Posterior cingulate gyrus (tissue), 11 donors: ENCODE measurements at places on chromosomes 7 and 10.

DNA sequence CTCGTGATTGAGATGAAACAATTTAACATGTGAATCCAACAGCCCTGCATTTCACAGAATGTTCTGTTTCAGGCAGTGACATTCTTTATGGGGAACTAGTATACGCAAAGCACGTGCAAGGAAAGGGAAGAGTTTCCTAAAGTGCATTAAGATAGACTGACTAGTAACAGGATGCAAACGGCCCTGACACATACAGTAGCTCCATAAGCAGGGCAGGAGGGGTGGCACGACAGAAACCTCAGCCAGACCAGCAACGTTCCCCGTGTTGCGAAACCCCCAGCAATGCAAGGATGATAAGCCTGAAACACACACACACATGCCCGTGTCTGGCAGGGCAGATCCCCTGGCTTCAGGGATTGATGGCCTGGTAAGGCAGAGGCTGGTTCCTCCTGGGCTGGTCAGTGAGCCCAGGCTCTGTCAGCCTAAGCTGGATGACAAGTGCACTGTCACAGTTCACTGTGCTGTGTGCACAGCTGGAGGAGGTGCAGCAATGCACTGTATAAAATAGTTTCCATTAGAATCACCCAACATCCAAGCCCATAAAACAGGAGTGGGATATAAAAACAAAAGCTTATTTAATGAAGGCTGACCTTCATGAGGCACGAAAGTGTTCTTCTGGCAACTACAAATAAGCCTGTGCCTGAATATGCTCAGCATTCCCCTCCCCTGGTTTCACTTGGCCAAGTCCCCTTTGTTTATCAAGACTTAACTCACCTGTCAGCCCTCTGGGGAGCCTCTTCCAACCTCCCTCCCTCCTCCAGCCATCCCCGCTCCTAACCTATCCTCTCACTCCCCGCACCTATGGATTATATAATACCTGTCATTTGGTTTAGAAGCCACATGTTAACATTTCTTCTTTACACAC is 88.8 kb downstream of the GSAP start:
- no peak for DNase-seq

GRCh38 chr7:4177001-4177400 is 505.1 kb upstream of the FOXK1 start:
- DNase-seq, result no peak

GRCh38 chr7:103793614-103794013 is 195.8 kb downstream of the RELN start:
- no peak for DNase-seq

GRCh38 chr7:18958627-18959026 is 158.8 kb downstream of the TWIST1 start:
- DNase-seq, result no peak
